Stimulated activated CD4-positive, alpha-beta T cell treated with anti-CD3 and anti-CD28 coated beads, Interleukin-12 subunit alpha, Interleukin-12 subunit beta, amount 100 ng/mL, for 4 hours (primary cell): ENCODE measurements at places on chromosomes 4 and X.

GRCh38 chr4:121278811-121279368, 101.9 kb downstream of the QRFPR start:
- DNase-seq: no peak

GRCh38 chr4:118367872-118368271, 15.1 kb upstream of the PRSS12 start:
- DNase-seq: no peak

DNA sequence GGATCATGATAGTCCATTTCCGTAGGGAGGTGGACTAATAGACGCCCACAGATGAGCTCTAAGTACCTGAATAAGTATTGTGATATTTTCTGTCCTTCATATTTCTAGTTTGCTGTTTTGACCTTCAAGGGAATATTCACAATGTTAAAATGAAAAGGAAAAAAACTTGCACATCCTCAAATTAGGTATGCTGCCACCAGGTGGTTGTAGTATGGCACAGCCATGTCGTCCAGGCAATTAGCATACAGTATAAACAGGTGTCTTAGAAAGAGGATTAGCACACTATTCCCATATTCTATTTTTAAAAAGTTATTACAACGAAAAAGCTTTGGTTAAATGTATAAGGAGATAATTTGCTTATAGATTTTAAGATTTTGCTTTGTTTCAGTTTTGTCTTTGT, 802.0 kb downstream of the RPA4 start:
- no peak for DNase-seq

DNA sequence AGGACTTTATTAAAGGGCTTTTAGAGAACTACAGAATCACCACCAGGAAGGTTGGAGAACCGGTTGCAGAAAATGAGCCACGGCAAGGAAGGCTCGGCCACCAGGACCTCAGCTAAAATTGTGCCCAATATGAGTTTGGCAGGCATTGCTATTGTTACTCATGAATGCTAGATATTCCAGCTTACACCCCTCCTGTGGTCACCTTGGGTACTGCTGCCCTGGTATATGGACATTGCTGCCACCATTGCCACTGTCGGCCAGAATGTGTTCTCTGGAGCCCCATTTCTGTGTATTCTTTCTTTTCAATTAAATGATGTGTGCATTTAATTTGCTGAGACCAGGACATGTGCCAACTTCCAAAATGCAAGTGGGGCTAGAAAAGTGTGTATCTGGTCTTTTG, 626.7 kb upstream of the BOD1L1 start:
- DNase-seq: peak; percentile 1

DNA sequence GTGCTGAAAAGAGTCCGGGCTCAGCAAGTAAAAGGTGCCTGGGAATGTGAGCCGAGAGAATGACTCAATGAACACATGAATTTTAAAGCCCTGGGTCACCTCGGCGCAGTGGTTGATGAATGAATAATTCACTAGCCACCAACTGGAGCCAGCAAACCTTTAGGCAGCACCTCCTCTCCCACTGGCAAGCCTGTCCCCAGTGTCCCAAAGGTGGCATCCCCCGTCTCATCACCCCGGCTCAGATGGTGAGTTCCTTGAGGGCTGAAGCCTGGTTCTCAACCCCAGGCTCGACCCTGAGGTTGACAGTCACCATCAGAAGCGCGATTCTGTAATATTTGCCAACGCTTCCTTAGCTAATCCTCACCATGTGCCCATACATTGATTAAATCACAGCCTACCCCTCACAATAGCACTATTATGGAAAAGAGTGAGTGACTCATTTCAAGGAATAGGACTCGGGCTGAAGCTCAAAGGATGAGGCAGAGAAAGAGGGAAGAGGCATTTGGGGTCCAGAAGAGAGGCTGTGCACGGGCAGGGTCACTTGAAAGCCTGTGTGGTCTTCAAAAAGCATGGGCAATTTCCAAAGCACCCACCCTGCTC, 2.7 kb upstream of the CCNQ start:
- no peak for DNase-seq

GRCh38 chrX:136336623-136337022, 35.9 kb downstream of the ADGRG4 start:
- no peak for DNase-seq

- DNase-seq: no peak
These were observed 14.5 kb upstream of the STS start for GRCh38 chrX:7133050-7133440.

- no peak for DNase-seq
These were observed 208.8 kb downstream of the OR13H1 start for GRCh38 chrX:131752493-131753198.

- DNase-seq: no peak
These were observed 4.2 kb downstream of the CENPVL3 start for GRCh38 chrX:51614353-51615012.
